ENCODE measurements at places on chromosomes 4 and X.
A peak's percentile ranks its signal among the peaks of the same experiment; 100 is the strongest.

GRCh38 chr4:67700116-67700737 lies 728 bp downstream of the UBA6 start:
- DNase-seq: peak; percentile 24

DNA sequence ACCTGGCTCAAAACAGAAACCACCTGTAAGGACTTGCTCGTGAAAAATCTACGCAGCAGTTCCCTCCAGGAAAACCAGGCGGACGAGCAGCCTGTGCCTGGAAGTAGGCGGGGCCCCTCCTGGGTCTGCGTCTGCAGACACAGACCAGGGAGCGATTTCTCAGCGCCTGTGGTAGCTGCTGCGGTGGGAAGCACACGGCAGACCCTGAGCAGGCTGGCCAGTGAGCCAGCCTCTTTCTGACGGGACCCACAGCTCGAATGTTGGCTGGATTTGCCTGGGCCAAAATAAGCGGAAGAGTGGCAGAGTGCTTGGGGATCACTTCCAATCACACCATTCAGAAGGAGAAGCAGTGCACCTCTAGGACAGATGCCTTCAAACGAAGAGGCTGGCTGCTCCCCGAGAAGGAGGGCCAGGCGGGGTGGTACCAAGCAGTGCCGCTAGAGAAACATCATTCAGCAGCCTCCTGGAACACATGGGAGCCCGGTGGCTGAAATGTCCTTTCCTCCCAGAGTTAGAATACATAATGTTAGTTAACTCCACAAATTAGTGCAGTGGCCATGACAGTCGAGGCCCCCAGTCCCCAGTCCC lies 85.9 kb downstream of the GATB start:
- DNase-seq: peak; percentile 33

DNA sequence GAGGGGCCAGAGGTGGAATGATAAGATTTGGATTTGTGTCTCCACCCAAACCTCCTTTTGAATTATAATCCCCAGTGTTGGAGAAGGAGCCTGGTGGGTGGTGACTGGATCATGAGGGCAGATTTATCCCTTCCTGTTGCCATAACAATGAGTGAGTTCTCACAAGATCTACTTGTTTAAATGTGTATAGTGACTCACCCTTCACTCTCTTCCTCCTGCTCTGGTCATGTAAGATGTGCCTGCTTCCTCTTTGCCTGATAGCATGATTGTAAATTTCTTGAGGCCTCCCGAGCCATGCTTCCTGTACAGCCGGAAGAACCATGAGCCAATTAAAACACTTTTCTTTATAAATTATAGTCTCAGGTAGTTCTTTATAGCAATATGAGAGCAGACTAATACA lies 348.6 kb downstream of the AR start:
- DNase-seq: no peak

GRCh38 chrX:105753411-105753810 lies 68.9 kb upstream of the NRK start:
- DNase-seq: no peak

- peak; percentile 63 for DNase-seq
Measured at GRCh38 chr4:24024157-24024556, 134.3 kb upstream of the PPARGC1A start.

DNA sequence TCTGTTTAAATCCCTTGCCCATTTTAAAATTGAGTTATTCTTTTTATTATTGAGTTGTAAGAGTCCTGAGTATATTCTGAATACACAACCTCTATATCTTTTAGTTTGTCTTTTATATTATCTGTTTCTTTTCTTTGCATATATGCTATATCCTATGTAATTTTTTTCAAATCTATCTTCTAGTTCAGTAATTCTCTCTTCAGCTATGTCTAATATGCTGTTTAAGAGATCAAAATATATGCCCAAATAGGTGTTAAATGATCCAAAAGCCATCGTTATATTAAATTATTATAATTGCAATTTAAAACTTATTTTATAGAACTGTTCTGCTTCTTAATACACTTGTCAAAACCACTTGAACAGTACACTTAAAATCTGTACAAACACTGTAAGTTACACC lies 107.4 kb upstream of the TSPAN5 start:
- no peak for DNase-seq

DNA sequence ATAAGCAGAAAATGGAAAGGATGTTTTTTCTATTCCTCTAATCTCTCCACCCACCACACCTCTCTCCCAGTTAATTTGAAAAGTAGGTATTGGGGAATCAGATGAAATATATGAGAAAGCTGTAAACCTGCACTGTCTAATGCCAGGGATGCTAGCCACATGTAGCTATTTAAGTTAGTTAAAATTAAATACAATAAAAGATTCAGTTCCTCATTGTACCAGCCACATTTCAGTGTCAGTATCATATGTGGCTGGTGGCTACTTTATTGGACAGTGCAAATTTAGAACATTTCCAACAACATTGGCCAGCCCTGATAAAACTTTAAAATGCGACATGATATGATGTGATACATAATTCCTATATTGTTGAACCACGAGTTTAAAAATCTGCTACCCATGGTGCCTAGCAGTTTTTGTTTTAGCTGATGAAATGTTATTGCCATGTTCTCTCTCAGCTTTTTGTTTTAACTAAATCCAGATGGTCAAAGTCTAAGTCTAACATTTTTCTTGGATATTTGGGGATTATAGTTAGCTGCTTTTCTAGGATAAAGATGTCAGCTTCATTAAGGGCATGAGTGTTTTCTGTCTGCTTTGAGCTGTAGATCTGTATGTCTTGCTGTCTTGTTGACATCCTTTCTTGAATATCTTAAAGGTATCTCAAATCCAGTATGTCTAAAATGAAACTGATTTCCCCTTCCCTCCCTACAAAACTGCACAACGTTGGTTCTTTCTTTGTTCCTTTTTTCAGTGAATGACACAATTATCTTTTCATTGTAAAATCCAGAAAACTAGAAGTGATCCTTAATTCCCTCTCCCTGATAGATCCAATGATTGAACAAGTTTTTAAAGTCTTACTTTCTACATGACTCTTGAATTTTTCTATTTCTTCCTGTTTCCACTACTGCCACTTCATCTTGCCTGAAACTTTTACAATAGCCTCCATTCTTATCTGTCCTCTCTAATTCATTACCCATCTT lies 6.2 kb downstream of the ARFIP1 start:
- DNase-seq: peak; percentile 64

DNA sequence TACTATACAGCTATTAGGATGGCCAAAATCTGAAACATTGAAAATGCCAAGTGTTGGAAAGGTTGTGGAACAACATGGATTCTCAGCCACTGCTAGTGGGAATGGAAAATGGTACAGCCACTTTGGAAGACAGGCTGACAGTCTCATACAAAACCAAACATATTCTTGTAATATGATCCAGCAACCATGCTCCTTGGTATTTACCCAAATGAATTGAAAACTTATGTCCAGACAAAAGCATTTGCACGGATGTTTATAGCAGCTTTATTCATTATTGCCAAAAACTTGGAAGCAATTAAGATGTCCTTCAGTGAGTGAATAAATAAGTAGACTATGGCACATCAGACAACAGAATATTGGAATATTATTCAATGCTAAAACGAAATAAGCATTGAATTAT lies 105.8 kb upstream of the DCLK2 start:
- peak; percentile 71 for DNase-seq

GRCh38 chr4:138639018-138639741 lies 376.4 kb upstream of the NOCT start:
- peak; percentile 9 for DNase-seq

DNA sequence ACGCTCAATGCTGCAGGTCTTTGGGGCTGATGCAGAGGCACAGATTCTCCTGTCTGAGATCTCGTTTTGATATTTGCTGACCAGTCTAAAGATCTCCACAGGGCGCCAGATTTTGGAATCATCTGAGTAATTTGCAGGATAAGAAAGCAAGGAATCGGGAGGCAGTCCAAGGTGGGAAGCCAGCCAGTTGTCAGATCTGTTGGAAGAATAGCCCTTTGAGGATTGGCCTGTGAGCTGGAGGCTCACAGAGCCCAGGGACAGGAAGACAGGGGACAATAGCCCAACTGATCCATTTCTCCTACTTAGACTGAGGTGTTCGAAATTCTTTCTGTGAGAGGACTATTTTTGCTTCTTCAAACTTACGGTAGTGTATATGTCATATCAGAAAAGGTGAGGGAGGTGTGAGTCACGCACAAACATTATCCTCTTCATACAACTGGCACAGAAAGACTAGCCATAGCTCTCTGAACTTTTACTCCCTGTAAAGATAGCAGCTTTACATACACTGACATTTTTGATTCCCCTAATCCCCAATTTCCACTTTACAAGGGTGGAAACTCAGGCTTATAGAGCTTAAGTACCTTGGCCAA lies 8.8 kb downstream of the DIPK2B start:
- DNase-seq: no peak

- no peak for DNase-seq
Measured at GRCh38 chr4:13893987-13894386, 266.5 kb upstream of the BOD1L1 start.

DNA sequence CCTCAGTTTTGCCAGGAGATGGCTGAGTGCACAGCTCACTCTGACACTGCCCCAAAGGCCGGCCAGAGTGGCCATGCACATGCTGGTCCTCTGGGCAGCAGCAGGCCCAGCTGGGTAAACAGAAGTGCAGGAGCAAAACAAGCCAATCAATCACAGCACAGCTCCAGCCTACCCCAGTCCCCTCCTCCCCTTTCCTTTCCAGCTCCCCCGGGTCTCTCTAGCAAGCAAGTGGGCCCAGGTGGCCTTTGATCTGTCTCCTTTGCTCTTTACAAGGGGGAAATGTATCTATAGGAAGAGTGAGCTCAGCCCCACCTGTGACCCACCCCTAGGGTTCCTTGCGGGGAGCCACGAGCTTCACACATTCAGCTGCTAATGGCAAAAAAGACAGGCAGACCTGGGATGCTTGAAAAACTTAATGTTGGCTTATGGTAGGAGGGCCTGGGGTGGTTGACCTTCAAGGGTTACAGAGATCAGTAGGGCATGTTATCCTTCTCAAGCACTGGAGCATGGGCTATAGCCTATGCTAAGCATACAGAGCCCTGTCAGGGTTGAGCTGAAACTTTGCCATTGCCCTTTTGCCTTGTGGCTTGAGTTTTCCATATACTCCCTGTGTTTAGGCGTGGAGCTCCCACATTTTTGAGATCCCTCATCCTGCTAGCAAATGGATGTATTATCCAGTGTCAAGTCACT lies 57.8 kb upstream of the PLAC1 start:
- no peak for DNase-seq

DNA sequence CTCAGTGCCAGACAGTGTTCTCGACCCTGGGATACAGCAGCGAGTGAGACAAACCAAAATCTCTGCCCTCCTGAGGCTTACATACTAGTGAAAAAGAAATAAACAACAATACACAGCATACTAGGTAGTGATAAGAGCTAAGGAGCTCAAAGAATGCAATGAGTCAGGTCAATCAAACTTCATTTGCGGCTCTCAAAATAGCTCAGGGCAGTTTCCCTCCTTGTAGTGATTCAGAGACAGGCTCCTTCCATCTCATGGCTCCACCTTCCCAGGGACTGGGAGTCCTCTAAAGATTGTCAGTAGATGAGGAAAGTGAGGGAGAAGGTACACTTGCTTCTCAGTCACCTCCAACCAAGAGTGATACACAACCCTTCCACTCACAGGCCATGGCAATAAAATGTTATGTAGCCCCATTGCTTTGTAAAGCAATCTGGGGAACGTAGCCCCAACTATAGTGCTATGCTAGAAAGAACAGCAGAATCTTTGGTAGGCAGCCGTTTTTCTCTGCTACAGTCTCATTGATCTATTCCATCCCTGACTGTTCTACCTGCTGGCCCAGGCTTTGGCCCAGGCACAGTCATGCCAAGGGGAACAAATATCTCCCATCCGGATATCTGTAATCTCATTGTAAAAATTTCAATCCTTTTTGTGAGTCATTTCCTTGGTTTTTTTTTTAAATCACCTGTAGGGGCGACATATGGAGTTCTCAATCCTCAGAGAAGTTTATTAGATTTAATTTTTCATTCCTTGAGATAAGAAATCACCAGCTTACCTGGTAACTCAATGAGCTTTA lies 183.1 kb upstream of the S100G start:
- DNase-seq: peak; percentile 32

GRCh38 chrX:50333308-50333707 lies 128.7 kb downstream of the CCNB3 start:
- DNase-seq: no peak

DNA sequence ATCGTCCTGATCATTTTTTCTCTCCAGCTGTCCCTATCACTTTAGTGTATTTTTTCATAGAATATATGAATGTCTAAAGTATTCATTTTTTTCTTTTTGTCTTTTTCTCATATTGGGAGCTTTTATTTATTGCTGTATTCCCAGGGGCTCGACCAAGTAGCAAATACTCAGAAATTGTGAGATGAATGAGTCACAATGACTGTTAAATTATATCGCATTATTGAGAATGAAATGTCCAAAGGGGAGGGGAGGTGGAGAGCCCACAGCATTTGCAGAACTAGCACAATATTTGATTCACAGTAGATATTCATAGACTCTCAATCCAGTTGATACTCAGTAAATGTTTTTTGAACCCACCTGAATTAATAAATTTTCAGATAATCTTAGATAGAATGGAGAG lies 543.6 kb upstream of the FAM241A start:
- DNase-seq: no peak

DNA sequence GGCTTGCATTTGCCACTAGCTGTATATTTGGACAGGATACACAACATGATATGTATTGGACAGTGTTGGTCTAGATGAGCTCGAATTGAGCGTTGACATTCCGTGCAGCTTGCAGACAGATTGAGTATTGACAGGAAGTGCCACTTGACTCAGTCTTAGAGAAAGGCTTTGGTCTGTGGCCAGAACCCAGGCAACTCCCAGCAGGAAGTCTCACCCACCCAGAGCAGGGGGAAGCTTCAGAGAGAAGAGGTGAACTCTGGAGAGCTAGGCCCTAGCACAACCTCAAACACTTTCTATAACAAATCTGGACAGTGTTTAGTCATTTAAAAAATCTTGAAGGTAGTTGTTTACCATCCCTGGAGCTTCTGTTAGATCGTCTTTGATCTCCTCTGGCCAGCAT lies 280.5 kb downstream of the FBXW7 start:
- peak; percentile 30 for DNase-seq

GRCh38 chrX:124249345-124249744 lies 83.1 kb upstream of the TEX13D start:
- DNase-seq: no peak

DNA sequence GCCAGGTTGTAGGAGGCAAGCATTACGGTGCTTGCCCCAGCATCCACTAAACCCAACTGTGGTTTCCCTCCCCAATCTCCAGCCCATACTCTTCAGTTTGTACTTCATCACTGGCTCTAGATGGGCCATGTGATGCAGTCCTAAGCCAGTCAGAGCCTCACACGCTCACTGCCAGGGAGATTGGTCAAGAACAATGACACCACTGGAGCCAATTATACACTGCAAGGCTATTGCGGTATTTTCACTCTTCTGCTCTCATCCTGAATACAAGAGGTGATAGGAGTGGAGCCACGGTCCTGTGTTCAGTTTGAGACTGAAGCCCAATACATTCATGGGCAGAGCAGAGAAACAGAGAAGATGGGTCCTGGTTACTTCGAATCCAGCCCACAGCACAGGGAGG lies 58.4 kb downstream of the SEPSECS start:
- DNase-seq: no peak

DNA sequence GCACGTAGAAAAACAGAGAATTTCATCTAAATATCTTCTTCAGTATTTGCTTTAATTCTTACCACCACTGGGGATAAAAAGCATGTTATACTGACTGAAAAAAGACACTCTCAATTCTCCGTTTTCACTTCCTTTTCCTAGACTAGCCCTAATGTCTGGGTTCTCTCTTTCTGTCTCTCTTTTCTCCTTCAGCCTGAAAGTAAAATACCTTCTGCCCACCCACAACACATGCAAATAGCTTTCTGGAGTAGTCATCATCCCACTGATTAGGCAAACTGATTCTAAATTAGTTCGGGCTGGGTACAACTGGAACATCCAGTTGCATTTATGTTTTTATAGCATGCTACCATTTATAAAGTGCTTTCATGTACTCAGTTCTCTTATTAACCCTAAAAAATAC lies 142.4 kb upstream of the ANKRD50 start:
- DNase-seq: peak; percentile 54
